CD4-positive, alpha-beta T cell treated with Interleukin-17A for 4 hours (primary cell): ENCODE measurements at places on chromosomes 5 and 9.

GRCh38 chr9:84779883-84780282 is 110.4 kb downstream of the NTRK2 start:
- DNase-seq: no peak

GRCh38 chr9:26811106-26811505 is 81.5 kb downstream of the CAAP1 start:
- no peak for DNase-seq

DNA sequence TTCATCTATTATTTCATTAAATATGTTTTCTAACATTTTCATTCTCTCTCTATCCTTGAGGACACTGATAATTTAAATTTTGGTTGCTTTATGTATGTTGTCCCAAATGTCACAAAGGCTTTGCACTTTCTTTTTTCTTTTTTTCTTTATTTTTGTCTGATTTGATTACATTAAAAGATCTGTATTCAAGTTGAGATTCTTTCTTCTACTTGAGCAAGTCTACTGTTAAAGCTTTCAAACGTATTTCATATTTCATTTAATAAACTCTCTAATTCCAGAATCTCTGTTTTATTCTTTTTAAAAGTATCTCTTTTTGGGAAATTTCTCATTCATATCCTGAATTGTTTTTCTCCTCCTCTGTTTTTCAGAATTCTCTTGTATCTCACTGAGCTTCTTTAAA is 106.5 kb downstream of the GNA14 start:
- DNase-seq: no peak

DNA sequence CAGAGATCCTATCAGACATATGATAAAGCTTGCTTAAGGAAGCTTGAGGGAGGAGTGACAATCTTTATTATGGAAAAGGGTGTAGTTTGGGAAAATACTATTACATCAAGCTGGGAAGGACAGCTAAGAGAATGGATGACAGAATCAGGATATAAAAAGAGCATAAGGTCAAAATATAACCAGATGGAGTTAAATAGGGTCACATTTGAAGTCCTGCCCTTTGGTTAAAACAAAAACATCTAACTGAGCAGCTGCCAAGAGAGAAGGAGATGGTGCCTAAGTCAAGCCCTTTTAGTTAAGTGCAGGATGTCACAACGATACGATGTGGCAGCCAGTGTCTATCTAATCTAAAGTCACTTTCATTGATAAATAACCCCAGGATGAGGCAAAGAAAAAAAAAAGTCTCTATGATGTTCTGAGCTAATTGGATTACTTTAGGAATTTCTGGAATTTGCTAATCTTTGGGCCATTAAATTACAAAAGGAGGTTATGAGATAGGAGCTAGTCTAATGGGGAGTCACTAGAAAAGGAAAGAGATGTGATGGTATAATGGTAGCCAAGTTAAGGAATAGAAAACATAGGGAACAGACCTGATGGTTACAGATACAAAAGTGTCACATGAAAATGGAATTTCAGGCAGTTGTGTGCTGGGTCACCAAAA is 365.2 kb downstream of the PDE4D start:
- no peak for DNase-seq

DNA sequence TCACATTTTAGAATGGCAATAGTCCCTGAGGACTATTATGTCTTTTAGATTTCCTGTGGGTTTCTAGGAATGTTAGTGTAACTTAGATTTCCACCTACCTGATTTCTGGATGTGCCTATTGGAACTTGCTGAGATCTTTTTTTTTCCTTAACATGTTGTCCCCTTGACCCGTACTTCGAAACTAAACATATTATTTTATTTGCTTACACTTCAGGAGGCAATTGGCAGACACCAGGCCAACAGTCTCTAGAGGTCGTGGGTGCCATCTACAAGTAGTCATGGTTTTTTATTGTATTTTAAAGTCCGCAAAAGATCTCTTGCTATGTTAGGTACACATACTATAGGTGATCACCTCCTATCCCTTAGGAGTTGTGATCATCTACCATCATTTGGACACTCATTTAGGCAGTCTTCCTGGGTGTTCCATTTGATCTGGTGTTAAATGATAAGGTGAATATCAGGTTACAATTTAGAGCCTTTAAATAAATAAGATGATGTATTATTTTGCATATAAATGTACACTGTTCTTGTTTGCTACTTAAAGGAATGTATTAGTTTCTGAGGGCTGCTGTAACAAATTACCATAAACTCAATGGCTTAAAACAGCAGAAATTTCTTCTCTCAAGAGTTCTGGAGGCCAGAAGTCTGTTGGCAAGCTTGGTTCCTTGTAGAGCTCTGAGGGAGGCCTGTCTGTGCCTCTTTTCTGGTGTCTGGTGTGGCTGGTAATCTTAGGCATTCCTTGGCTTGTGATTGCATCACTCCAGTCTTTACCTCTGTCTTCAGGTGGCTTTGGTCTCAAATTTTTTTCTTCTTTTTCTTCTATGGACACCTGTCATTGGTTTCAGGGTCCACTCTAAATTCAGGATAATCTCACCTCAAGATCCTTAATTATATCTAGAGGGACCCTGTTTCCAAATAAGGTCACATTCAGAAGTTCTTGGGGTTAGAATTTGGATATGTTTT is 64.8 kb downstream of the ZCCHC7 start:
- no peak for DNase-seq

GRCh38 chr5:11560915-11561697 is 343.1 kb downstream of the CTNND2 start:
- no peak for DNase-seq

DNA sequence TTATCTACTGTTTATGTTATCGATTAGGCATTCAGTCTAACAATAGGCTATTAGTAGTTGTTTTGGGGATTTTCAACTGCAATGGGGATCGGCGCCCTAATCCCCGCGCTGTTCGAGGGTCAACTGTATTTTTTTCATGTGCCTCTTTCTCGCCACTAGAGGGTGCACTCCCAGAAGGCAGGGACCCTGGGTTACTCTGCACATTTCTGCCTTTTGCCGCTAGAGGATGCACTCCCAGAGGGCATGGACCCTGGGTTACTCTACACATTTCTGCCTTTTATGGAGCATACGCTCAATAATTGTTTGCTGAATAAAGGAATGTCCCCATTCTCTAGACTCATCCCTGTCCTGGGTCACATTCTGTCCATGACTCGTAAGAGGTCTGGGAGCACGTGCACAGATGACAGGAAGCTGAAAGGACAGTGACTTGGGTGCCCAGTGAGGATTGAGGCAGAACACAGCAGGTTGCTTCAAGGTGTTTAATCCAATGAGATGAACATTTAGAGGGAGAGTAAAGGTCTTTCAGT is 27.9 kb upstream of the RECK start:
- peak; percentile 76 for DNase-seq

- DNase-seq: no peak
Observed at GRCh38 chr5:139705655-139706587, 57.8 kb downstream of the CXXC5 start.

GRCh38 chr9:5478206-5478605 is 27.9 kb downstream of the CD274 start:
- DNase-seq: no peak

- peak; percentile 61 for DNase-seq
Observed at GRCh38 chr5:42057254-42057690, 132.2 kb downstream of the FBXO4 start.
